Cerebellar cortex (tissue), 1 donor: ENCODE measurements at places on chromosomes 1 and 21.

GRCh38 chr1:196558411-196558810 is 49.8 kb downstream of the KCNT2 start:
- no peak for DNase-seq

GRCh38 chr21:45990741-45991605 is 9.4 kb downstream of the COL6A1 start:
- no peak for DNase-seq

GRCh38 chr1:240455228-240455821 is 156.6 kb downstream of the GREM2 start:
- no peak for DNase-seq

GRCh38 chr1:61967750-61968149 is 225.5 kb downstream of the PATJ start:
- DNase-seq: no peak

DNA sequence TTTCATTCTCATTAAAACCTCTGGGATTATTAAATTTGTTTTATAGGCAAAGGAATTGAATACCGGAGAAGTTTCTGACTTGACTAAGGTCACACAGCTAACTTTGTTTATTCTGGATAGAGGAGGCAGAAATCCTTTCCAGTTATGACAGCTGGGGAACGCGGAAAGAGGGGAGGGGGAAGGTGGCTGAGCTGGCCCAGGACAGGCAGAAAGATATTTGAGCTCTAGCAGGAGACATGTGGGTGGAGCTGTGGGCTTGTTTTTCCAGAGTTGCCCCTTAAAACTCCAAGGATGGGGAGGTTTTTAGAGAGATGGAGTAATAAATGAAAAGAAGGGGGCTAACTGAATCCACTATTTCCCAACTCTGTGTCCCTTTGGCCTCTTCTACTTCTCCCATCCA is 27.8 kb downstream of the FOXD2 start:
- DNase-seq: no peak

DNA sequence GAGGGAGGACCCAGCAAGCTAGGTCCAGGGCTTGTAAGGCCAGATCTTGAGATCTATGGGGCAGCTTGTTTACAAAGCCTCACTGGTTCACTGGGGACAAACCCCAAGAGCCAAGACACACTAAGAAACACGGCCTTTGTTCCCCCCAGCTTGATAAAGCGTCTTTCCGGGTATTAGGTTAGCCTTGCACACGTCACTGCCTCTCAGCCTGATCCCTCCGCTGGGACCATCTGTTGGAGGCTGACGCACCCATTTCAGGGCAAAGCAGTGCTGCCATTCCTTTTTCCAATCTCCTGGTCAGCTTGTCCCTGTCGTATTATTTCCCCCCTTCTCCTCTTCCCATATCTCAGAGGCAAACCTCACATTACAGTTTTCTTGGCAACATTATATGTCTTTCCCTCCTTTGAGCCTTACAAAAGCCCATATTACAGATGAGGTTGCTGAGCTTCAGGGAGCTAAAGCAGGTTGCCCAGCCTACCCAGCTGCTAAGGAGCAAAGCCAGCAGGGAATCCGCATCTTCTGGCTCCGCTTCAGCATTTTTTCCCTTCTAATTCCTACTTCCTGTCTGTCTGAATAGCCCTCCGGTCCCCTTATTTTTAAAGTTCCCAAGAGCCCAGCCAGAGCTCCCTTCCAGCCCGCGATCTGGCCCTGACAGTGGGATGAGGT is 4.1 kb downstream of the HEYL start:
- no peak for DNase-seq

- DNase-seq: no peak
Measured at GRCh38 chr1:6103854-6104530, 58.3 kb downstream of the KCNAB2 start.

- DNase-seq: no peak
Measured at GRCh38 chr1:169041366-169041765, 65.1 kb upstream of the ATP1B1 start.

DNA sequence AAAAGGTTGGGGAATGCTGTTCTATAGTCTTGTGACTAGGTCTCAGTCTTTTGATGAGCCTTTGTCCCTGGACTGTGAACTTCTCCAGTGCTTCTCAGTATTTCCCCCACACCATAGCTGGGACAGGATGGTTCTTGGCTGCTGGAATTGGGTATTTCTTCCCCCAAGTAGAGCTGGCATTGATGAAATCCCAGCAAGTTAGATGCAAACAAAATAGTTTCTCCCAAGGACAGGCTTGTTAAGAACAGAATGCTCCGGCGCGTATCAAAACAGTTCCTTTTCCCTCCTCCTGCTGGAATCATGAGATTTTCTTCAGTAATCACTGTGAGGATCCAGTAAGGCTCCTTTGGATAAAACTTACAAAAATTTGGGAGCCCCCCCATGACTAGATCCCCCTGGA is 162.6 kb downstream of the PIK3R3 start:
- DNase-seq: no peak
